ENCODE measurements at places on chromosomes 3 and 15.
A peak's percentile ranks its signal among the peaks of the same experiment; 100 is the strongest.

GRCh38 chr3:165346503-165346902, 150.3 kb upstream of the SLITRK3 start:
- no peak for DNase-seq

DNA sequence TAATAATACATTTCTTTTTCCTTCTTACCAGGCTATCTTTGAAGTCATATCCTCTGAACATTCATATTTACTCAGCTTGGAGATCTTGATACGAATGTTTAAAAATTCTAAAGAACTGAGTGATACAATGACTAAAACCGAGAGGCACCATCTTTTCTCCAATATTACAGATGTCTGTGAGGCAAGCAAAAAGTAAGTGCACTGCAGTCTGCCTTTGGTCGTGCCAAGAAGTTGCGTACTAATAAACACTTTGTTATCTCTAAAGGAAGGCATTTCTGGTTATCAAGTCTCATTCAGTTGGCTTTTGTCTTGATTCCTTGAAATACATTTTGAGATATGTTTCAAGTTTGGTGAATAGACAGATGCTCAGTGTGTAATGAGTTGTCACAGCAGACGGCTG, 31.6 kb downstream of the ARHGEF26 start:
- DNase-seq = no peak

DNA sequence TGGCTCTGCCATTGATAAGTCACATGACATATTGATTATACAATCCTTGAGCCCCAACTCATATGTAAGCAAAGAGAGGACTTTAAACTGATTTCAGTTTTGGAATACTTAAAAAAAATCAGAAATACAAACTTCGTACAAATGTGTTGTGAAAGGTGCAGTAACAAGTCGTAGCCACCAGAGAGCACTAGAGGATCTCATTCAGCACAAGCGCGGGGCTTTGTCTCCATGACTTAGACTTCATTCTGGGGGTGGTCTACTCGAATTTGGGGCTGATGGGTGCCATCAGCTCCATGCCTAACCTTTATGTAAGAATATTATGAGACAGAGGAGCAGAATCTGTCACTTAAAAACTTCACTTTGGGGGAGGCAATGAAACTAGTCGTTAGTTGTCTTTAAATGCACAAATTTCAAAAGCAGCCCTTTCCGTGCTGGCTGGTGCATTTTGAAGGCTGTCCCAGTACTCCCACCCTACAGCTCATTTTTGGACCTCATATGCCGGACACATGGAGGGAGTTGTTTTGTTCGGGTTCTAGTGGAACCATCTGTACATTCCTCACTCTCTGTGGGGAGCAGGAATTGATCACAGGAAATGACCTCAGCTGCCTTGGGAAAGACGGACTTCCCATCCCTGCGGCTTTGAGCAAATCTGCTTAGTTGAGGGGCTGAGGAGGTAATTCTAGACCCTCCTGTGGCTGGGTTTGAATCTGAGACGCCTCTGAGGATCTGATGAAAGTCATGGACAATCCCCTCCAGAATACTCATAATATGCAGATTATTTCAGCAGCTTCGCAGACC, 27.5 kb upstream of the MASP1 start:
- peak; percentile 52 for DNase-seq

DNA sequence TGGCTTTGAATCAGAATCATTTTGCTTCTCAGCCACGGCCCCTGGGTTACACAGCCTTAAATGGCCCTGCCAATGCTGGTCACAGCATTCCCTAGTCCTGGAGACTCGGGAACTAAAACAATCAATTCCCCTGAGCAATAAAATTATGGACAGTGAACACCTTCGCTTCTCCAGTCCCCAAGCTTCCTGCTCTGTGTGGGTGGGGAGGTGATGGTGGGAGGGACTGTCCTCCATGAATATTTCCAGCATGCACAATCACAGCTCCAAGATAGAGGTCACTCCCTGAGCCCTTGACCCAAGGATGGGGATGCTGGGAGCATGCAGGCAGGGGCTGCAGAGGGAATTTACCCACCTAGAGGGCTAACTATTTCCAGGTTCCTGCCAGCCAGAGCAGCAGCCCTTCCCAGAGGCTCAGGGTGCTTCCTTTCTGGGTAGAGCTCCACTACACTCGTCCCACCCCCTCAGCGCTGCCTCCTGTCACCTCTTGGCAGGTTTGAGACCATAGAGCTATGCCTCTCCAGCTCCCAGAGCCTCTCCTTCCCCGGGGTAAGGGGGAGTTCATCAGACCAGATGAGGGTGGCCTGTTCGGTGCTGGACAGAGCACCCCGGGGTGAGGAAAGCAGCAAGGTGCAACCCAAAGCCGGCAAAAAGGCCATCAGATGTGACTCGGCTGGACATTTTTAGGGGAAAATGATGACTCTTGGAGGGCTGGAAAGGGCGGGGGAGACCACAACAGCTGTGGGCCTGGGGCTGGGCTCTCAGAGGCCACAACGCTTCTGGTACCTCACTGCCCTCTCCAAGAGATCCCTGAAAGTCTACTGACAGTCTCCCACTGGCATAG, 14.5 kb upstream of the CCDC33 start:
- DNase-seq = no peak

DNA sequence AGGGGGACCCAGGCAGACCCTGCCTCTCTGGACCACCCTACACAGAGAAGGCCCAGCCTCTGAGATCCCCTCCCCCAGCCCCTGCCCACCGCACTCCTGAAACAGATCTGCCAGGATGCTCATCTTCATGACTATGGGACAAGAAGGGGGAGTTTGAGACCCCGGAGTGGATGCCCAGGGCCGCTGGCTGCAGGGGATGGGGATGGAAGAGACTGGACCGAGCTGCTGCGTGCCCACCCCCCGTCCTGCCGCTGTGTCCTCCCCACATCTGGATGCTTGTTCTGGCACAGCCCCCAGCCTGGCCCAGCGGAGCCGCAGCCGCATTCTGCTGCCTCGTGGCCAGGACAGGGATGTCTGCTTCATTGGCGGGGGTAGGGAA, 30.3 kb upstream of the SEMA3F start:
- no peak for DNase-seq

- DNase-seq = no peak
Measured at GRCh38 chr3:50364573-50365079, 5.3 kb upstream of the TMEM115 start.

DNA sequence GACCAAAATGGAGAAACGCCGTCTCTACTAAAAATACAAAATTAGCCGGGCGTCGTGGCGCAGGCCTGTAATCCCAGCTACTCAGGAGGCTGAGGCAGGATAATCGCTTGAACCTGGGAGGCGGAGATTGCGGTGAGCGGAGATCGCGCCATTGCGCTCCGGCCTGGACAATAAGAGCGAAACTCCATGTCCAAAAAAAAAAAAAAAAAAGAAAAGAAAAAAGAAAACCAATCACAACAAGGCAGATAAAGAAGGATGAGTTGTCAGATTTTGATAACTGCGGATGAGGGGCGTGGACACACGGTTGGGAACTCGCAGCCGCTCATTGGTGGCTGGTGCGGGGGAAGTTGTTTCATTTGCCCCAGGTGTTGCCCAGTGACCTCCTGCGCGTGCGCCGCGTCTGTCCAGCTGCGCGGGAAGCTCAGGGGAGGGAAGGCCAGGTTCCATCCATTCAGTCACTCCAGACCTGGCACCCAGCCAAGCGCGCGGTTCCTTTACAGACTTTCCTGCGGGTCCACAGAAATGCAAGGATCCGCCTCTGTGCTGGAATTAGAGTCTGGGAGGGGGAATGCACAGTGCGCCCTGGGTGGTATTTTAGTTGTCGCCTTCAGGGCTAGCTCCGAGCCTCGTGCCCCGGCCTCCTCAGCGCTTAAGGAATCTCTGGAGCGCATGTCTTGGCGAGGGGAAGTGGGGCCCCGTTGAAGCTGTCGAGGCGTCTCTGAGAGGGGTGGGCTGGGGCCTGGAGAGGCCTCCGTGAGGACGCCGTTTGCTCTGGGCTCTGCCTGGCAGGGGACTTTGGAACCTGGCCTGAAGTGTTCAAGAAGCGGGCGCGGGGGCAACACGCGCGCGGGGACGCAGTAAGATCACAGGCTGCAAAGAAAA, 708 bp upstream of the GCHFR start:
- no peak for DNase-seq

DNA sequence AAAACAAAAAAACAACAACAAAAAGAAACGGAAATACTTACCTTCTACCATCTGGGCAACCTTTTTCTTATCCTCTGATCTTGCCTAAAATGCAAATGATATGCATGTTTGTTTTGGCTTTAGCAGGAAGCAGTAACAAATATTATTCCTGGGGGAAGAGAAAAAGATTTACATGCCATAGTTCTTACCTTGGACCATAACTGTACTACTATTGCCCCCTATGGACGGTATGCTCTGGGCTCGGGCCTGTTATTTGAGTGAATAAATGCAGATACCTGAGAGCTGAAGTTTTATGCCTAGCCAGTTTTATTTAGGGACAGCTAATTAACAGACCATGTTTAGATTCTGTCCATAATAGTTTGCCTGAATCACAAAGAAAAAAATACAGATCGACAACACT, 12.6 kb upstream of the STARD5 start:
- DNase-seq = peak; percentile 49

DNA sequence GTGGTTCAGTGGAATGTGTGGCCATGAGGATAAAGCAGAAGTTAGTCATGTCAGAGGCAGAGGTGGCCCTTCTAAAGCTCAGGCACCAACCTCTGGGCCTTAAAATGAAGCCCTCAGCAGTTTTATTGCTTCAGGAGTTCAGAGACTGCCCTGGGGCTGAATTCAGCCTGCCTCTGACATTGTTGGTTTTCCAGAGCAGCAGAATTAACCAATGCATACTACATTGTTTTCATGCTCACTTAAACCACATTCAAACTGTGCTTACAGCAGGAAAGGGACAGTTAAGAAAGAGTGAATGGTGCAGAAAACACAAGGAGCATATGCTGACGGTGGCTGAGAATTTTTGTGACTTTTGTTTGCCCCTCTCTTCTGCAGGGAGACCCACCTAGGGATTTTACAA, 320.2 kb downstream of the CHST2 start:
- DNase-seq = no peak

GRCh38 chr3:44923632-44924456, 49.4 kb downstream of the TGM4 start:
- DNase-seq = no peak

GRCh38 chr3:133509488-133509887, 64.0 kb upstream of the CDV3 start:
- no peak for DNase-seq

- DNase-seq = peak; percentile 36
Measured at GRCh38 chr3:4633078-4634004, 140.2 kb downstream of the ITPR1 start.

- no peak for DNase-seq
Measured at GRCh38 chr3:150407808-150408220, 284 bp upstream of the TSC22D2 start.

- DNase-seq = no peak
Measured at GRCh38 chr15:94056314-94056713, 175.0 kb upstream of the MCTP2 start.

- no peak for DNase-seq
Measured at GRCh38 chr3:135071483-135071882, 276.4 kb downstream of the EPHB1 start.

DNA sequence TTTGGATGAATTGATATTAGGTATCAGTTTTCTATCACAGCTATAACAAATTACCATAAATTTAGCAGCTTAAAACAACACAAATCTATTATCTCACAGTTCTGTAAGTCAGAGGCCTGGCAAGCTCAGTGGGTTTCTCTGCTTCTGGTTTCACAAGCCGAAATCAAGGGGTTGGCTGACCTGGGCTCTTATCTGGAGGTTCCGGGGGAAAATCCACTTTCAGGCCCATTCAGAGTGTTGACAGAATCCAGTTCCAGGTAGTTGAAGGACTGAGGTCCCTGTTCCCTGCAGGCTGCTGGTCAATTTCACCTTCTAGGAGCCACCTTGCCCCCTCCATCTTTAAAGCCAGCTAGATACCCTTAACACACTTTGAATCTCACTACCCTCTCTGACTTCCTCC, 11.1 kb upstream of the HHATL start:
- no peak for DNase-seq

GRCh38 chr15:35309886-35310285, 224.8 kb upstream of the NANOGP8 start:
- no peak for DNase-seq

DNA sequence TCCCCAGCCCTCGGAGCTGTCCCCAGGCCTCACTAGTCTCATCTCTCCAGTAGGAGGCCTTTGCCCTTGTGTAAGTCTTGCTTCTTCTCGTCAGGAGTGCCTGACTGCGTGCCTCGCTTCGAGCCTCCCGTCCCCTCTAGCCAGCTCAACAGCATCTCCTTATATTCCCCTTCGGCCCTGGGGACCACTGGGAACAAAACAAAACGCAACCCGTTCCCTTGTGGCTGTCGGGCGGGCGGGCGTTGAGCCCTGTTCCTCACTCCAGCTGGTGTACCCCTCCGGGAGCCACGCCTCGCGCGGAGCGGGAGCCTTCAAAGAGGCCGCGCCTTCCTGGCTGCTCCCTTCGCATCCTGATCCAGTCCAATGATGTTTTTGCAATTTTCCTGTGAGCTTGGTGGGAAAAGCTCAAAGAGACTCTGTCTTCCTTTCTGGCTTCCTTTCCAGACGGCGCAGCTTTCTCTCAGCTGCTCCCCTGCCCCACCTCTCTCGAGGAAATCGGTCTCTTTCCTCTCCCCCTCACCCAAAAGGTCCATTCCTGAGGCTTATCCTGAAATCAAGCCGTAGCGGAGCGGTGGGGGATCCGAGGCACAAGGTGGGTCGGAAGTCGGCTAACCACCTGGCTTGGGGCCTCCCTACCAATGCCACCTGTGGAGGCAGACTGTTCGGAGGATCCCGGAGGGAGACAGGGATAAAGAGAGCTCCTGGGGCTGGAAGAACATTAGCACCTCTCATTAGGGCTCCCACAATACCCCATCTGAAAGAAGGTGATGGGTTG, 33.4 kb upstream of the SRP14 start:
- no peak for DNase-seq

DNA sequence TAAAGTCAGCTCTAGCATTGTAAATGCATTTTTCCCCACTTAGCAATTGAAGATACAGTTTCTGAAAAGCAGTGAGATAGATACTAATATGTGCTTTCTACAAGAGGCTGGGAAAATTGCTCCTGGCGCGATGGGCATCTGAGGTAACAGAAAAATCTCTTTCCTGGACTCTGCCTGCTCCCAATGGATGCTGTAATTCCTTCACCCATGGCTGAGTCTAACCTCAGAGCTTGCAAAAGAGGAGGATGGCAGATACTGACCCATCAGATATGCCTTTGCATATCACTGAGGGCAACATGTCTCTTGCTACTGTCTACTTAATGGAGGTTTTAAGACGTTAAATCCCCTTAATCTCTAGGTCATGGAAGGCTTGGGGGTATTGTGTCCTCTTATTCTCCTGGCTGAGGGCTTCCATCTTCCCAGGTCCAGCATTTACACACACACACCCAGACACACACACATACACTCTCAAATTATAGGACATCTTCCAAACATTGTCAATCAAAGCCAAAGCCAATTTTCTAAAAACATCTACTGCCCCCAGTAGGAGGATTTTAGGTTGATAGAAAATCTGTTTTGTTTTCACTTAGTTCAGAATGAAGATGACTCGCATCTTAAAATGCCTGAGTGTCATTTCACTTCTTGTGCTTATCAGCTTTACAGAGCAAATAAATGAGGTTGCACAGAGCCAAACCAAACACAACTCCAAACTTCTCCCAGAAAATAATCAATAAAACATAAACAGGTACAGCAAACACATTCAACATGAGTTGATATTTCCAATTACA, 2.4 kb downstream of the TRPM1 start:
- no peak for DNase-seq

GRCh38 chr3:117580806-117581205, 871.2 kb downstream of the TUSC7 start:
- DNase-seq = no peak

GRCh38 chr3:170386468-170386867, 29.0 kb downstream of the SKIL start:
- no peak for DNase-seq

GRCh38 chr3:196969134-196969659, 564 bp upstream of the PIGZ start:
- DNase-seq = no peak
